Activated CD4-positive, alpha-beta memory T cell treated with anti-CD3 and anti-CD28 coated beads for 36 hours (primary cell): ENCODE measurements at places on chromosomes 5 and 9.

- no peak overlapping the region for H3K27ac ChIP-seq
- no peak for DNase-seq
- H3K4me1 ChIP-seq, result peaks cover 1% of the 10 kb centered on the region
- peaks cover 7% of the 10 kb centered on the region for H3K27me3 ChIP-seq
- H3K4me3 ChIP-seq, result no peak overlapping the region
Measured at GRCh38 chr9:105195259-105195658, 49.2 kb upstream of the SLC44A1 start.

GRCh38 chr5:103244398-103244797 lies 14.2 kb upstream of the MACIR start:
- no peak for DNase-seq
- H3K27me3 ChIP-seq, result peaks cover 36% of the 10 kb centered on the region
- peaks cover 5% of the 10 kb centered on the region for H3K4me1 ChIP-seq

GRCh38 chr5:84364043-84364442 lies 20.6 kb downstream of the EDIL3 start:
- no peak overlapping the region for H3K27ac ChIP-seq
- no peaks in the 10 kb centered on the region for H3K27me3 ChIP-seq

- H3K36me3 ChIP-seq, result no peaks in the 10 kb centered on the region
- no peaks in the 10 kb centered on the region for H3K27me3 ChIP-seq
- DNase-seq, result peak; percentile 22
- peaks cover 2% of the 10 kb centered on the region for H3K4me1 ChIP-seq
- no peak overlapping the region for H3K4me3 ChIP-seq
Measured at GRCh38 chr9:111759762-111760639, 34.7 kb downstream of the SHOC1 start.

DNA sequence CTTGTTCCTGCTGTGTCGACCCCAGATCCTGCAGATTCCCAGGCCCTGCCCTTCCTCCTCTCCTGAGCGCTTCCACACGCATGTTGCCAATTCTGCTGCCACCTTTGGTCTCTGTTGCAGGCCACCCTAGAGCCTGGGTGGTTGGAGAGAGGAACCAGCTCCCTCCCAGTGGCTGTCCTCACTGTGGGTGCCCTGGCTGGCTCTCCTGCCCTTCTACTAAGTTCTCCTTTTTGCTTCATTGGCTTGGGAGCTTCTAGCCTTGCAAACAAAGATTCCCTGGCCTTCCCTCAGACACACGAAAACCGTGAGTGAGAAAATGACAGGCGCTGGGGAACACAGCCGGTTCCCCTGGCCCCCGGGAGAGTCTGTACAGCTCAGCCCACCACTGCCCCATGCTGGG lies 14.2 kb upstream of the NCS1 start:
- no peak for DNase-seq
- peaks cover 5% of the 10 kb centered on the region for H3K4me1 ChIP-seq
- H3K36me3 ChIP-seq, result no peaks in the 10 kb centered on the region
- no peaks in the 10 kb centered on the region for H3K27me3 ChIP-seq

DNA sequence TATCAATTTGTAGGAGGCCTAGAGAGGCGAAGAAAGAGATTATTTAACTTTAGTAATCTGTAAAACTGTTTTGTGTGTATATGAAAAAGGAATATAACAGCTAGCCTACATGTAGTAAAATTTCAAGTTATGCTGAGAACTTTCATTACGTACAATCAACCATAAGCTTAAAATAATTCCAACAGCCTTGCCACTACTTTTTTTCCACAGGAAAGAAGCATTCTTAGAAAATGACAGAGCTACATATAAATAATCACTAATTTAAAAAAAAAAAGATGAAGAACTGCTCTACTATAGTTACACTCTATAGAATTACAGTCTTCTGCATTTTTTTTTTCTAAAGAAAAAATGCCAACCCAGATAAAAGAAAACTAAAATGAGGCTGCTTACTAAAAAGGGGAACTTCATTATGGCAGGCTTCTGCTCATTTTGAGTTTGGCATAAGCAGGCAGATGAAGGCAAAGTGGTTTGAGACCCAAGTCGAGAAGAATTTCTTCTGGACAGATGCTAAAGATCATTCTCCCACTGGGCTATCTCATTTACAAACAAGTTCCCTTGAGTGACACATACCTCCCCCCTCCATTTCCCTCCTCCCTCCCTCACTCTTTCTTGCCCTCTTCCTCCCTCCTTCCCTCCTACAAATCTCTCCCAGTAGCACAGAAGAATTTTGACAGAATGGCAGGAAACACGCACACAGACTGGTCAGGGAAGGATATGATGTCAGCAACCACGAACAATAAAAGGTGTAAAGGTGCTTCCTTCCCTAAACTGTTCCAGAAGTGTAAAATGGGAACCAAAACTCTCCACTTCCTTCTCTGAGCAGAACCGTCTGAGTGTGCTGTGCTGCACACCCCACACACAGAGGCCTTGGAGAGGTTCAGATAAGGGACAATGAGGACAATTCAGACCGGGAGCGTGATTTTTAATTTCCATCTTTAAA lies 56.1 kb downstream of the MEF2C start:
- no peak overlapping the region for H3K27ac ChIP-seq
- H3K27me3 ChIP-seq, result peaks cover 10% of the 10 kb centered on the region
- no peak overlapping the region for H3K4me3 ChIP-seq
- DNase-seq, result no peak
- peaks cover 32% of the 10 kb centered on the region for H3K4me1 ChIP-seq

DNA sequence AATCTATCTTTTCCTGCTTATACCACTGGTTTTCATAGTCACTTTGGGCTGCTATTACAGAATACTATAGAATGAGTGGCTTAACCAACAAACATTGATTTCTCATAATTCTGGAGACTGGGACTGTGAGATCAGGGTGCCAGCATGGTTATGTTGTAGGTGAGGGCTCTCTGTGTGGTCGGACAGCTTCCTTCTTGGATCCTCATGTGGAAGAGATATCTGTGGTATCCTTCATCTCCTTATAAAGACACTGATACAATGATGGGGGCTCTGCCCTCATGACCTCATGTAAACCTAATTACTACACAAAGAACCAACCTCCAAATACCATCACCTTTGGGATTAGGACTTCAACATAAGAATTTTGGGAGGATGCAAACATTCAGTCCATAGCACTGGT lies 13.9 kb upstream of the PRLR start:
- H3K36me3 ChIP-seq, result no peaks in the 10 kb centered on the region
- H3K4me1 ChIP-seq, result peaks cover 3% of the 10 kb centered on the region
- H3K27me3 ChIP-seq, result peaks cover 4% of the 10 kb centered on the region
- DNase-seq, result no peak
- H3K27ac ChIP-seq, result no peak overlapping the region
- H3K4me3 ChIP-seq, result no peak overlapping the region

GRCh38 chr5:17370651-17371050 lies 127.4 kb upstream of the TAF11L2 start:
- no peaks in the 10 kb centered on the region for H3K36me3 ChIP-seq
- H3K4me3 ChIP-seq, result no peak overlapping the region
- H3K27ac ChIP-seq, result no peak overlapping the region
- DNase-seq, result no peak
- no peaks in the 10 kb centered on the region for H3K27me3 ChIP-seq

DNA sequence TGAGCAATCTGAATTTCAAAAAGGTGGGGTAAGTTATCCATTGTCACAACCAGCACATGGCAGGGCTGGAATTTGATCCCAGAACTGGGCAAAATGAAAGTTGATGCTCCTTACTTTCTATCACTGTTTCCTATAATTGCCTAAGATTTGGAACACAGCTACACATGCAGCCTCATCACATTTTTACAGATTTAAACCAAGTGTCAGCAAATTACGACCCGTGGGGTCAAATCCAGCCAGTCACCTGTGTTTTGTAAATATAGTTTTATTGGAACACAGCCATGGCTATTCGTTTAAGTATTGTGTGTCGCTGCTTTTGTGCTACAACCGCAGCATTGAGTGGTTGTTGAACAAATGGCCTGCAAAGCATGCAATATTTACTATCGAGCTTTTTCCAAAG lies 94.3 kb downstream of the SREK1 start:
- no peak for DNase-seq
- no peaks in the 10 kb centered on the region for H3K4me1 ChIP-seq
- H3K36me3 ChIP-seq, result no peaks in the 10 kb centered on the region

DNA sequence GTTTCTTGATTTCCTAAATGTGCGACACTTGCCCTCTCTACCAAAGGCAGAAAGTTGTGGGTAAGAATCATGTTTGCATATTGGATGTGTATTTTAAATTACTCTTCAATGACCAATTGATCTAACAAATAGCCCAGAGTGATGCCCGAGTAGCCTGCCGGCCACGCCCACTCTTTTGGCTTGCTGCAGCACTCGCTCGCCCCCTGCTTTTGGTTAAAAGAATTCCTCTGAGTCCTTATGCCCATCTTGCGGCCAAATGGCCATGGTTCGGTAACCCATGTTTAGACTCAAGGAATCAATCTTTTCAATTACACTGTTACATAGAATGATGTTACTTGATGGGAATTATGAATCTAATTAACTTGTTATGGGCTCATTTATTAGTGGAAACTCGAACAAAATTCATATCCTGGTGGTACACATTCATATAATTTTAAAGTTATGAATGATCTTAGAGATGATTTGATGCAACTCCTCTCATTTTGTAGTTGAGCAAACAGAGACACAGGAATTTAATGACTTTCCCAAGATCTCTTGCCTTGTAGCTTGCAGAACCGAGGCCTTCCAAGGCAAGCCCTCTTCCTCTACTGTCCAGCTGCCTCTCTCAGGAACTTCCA lies 36.5 kb downstream of the PPIC start:
- no peaks in the 10 kb centered on the region for H3K27me3 ChIP-seq
- H3K4me3 ChIP-seq, result no peak overlapping the region

GRCh38 chr5:97243353-97243752 lies 60.3 kb upstream of the RIOK2 start:
- no peak overlapping the region for H3K27ac ChIP-seq
- H3K4me3 ChIP-seq, result no peak overlapping the region
- no peaks in the 10 kb centered on the region for H3K36me3 ChIP-seq
- H3K4me1 ChIP-seq, result no peaks in the 10 kb centered on the region
- H3K27me3 ChIP-seq, result no peaks in the 10 kb centered on the region

DNA sequence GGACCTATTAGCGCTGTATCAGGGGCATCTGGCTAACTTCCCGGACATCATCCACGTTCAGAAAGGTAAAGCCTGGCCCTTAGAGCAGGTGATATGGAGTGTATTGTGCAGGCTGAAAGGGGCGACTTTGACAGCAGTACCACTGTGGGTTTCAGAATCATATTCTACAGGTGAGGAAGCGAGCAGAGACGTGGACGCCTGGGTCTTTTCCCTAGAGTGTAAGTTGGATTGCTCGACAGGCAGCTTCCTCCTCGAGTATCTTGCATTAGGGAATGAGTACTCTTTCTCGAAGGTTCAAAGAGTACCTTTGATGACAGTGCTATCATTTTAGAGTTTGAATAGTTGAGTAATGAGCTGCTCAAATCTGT lies 1.9 kb downstream of the SNX18 start:
- no peaks in the 10 kb centered on the region for H3K36me3 ChIP-seq
- peak overlapping the region; percentile 64 for H3K4me3 ChIP-seq
- no peaks in the 10 kb centered on the region for H3K27me3 ChIP-seq
- no peak overlapping the region for H3K27ac ChIP-seq
- peaks cover 62% of the 10 kb centered on the region for H3K4me1 ChIP-seq
- no peak for DNase-seq

- no peaks in the 10 kb centered on the region for H3K36me3 ChIP-seq
- H3K27ac ChIP-seq, result no peak overlapping the region
- no peak for DNase-seq
- H3K4me1 ChIP-seq, result no peaks in the 10 kb centered on the region
- H3K4me3 ChIP-seq, result peak overlapping the region; percentile 16
Measured at GRCh38 chr9:129383019-129383560, 205.0 kb upstream of the IER5L start.

- no peaks in the 10 kb centered on the region for H3K36me3 ChIP-seq
- peaks cover 4% of the 10 kb centered on the region for H3K27me3 ChIP-seq
- H3K27ac ChIP-seq, result no peak overlapping the region
Measured at GRCh38 chr9:99352826-99353225, 130.7 kb downstream of the SEC61B start.

GRCh38 chr9:137607141-137607857 lies 1.8 kb downstream of the ARRDC1 start:
- H3K36me3 ChIP-seq, result no peaks in the 10 kb centered on the region
- peak; percentile 27 for DNase-seq
- peak overlapping the region; percentile 78 for H3K4me3 ChIP-seq
- H3K27me3 ChIP-seq, result no peaks in the 10 kb centered on the region
- H3K4me1 ChIP-seq, result peaks cover 32% of the 10 kb centered on the region
- no peak overlapping the region for H3K27ac ChIP-seq

- no peaks in the 10 kb centered on the region for H3K36me3 ChIP-seq
- peaks cover 27% of the 10 kb centered on the region for H3K4me1 ChIP-seq
- H3K27me3 ChIP-seq, result no peaks in the 10 kb centered on the region
- peak overlapping the region; percentile 94 for H3K27ac ChIP-seq
Measured at GRCh38 chr9:34328500-34328986, 525 bp downstream of the KIF24 start.

- H3K27ac ChIP-seq, result no peak overlapping the region
- peaks cover 64% of the 10 kb centered on the region for H3K36me3 ChIP-seq
- no peaks in the 10 kb centered on the region for H3K27me3 ChIP-seq
- no peak for DNase-seq
- H3K4me3 ChIP-seq, result no peak overlapping the region
Measured at GRCh38 chr9:137719194-137719593, 100.4 kb downstream of the EHMT1 start.

DNA sequence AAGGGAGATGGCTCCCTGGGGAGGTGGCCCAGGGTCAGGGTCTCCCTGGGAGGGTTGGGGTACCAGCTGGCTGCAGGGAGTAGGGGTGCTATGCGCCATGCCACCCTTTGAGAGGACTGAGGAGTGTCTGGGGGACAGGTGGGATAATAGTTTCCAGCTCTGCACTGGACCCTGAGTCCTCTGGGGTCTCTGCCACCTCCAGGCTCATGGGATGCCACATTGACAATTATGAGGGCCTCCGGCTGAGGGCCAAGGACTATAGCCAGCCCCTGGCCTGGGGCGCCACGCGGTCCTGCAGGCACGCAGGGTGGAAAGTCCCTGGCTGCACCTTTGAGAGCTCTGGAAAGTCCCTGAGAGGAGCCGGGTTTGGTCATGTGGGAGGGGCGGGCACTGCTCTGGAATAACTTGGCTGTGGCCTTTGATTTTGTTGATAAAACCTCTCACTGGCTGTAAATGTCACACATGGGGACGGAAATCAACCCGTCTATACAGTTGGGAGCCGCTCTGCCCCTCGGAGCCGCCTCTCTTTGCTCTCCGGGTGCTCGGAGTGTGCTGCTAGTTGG lies 16.0 kb downstream of the TRAF2 start:
- H3K36me3 ChIP-seq, result peaks cover 53% of the 10 kb centered on the region
- no peaks in the 10 kb centered on the region for H3K27me3 ChIP-seq
- peak; percentile 95 for DNase-seq
- peak overlapping the region; percentile 98 for H3K27ac ChIP-seq

DNA sequence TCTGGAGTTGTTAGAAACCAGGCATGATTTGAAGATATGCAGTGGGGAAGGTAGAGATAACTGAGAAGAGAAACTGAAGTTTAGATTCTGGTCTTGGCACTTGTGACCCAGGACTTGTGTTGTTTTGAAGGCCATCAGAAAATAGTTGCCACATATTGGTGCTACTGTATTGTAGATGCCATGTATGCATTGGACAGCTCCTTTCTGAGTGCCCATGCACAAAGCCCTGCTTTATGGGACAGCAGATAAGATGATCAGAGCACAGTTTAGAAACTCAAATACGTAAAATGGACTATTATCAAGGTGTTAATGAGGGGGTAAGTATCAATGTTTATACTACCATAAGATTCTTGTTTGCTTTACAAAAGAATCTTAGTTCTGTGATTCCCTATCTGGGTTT lies 84.9 kb downstream of the KIF4B start:
- no peaks in the 10 kb centered on the region for H3K4me1 ChIP-seq
- DNase-seq, result no peak
- H3K27me3 ChIP-seq, result peaks cover 11% of the 10 kb centered on the region
- no peaks in the 10 kb centered on the region for H3K36me3 ChIP-seq
- H3K4me3 ChIP-seq, result no peak overlapping the region

GRCh38 chr5:110663525-110663924 lies 62.9 kb downstream of the TMEM232 start:
- H3K36me3 ChIP-seq, result no peaks in the 10 kb centered on the region
- H3K4me1 ChIP-seq, result peaks cover under 1% of the 10 kb centered on the region
- DNase-seq, result no peak
- no peaks in the 10 kb centered on the region for H3K27me3 ChIP-seq
- H3K27ac ChIP-seq, result no peak overlapping the region
- no peak overlapping the region for H3K4me3 ChIP-seq
